Brain pericyte (primary cell): ENCODE measurements at places on chromosomes 5 and 9.

DNA sequence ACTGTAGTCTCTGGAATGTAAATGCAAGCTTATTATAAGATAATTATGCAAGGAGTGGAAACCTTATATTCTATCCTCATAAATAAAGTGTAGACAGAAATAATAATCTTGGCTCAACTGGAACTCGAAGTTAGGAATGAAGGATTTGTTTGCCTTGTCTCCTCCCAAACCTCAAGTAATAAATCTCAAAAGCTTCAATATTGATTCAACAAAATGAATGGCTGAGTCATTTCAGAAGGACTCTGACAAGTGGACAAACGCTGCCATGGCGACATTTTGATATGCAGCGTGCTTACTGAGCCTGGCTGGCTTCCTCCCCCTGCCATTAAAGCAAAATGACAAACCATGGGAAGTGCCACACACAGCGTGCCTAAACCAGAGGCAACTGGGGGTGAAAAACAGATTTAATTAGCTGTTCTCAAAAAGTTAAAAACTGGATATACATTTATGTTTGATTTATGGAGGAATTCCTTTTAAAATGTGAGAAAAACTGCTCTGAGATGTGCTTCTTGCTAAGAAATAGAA is 10.5 kb upstream of the ADGRV1 start:
- no peak for DNase-seq

DNA sequence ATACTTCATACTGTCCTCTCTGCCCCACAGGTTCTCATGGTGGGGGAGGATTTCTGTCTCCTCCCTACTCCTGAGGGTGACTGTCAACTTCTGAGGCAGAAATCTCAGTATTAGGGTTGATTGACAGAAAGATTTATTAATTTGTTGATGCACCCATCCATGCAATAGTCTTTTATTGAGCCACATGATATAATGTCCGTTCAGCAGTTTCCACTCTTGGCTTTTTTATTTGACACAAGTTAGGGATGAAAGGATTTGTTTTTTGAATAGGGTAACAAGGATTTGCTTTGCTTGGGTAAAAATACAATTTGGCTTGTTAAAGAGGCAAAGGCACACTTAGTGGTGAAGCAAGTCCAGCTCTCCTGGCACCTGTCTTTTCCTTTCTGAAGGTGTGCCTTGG is 125.0 kb downstream of the ADAMTSL1 start:
- no peak for DNase-seq

DNA sequence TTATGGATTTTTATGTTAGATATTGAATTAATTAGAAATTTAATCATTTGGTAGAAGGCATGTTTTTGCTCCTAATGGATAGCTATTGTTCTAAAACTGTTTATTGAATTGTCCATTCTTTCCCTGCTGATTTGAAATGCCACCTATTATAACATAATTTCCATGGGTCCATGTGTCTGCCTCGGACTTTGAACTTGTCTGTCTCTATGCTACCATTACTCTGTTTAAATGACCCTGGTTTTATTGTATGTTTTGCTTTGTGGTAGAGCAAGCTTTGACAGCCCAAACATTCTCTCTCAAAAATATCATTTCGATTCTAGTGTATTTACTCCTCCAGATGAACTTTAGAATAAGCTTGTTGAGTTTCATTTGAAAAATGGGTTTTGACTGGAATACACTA is 120.6 kb downstream of the ARHGEF28 start:
- DNase-seq, result no peak

DNA sequence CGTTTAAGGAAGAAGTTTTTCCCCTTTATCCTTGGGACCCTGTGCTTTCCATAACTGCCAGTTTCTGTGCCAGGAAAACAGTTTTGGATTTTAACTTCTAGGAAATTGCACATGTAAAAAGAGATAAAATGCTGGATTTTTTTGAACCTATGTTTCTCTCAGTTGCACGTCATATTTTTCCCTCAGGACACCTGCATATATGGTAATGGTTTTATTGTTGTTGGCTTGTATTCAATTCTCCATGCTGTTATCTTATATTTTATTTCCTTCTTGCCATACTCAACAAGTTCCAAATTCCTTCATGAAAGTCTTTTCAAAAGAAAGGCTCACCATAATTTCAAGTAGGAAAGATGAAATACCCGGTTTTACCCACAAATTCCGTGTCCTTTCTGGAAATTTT is 7.9 kb upstream of the ADAMTSL1 start:
- DNase-seq, result no peak

DNA sequence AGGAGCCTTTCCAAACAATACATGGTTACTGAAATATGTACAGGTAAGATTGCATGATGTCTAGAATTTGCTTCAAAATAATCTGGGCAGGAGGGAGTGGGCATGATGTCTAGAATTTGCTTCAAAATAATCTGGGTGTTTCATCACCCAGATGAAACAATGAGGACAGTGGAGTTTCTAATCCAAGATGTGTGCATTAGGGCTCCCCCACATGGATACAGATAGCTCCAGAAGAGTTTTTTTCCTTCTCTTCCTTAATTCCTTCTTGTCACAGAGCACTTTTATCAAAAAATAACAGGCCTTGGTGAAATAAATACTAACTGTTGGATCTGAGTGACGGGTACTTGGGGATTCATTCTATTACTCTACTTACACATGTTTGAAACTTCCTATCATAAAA is 14.9 kb downstream of the ATOX1 start:
- no peak for DNase-seq
